Liver (tissue), 10 donors: ENCODE measurements at places on chromosomes 1 and 21. TPM values are rescaled to one million over a fixed set of nuclear protein-coding genes. Genes with fewer than 3 reads are reported as not detected.

The OR2L13 gene
- total RNA-seq: not detected

DNA sequence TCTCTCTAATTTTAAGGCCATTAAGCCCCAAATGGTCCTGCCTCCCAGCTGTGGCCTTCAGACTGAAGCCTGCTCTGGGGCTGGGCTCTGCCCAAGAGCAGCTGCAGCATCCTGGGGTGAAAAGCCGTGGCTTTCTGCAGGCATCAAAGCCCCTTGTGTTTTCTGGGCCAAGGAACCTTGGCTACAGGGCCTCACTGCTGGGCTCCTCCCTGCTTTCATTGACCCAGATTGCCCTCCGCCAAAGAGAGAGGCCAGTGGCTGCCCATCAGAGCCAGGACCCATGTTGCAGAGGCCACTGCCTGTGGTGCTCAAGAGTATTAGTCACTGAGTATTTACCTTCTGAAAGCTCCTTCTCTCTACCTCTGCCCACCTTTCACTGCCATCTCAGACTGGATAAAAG, 1.6 kb downstream of the ZNF648 start:
- no peak for DNase-seq

GRCh38 chr21:15379776-15380175, 315.0 kb upstream of the NRIP1 start:
- DNase-seq: no peak

The RAP1GAP gene
- total RNA-seq: 23.1 TPM

The C1orf116 gene
- 0.79 TPM for total RNA-seq

DNA sequence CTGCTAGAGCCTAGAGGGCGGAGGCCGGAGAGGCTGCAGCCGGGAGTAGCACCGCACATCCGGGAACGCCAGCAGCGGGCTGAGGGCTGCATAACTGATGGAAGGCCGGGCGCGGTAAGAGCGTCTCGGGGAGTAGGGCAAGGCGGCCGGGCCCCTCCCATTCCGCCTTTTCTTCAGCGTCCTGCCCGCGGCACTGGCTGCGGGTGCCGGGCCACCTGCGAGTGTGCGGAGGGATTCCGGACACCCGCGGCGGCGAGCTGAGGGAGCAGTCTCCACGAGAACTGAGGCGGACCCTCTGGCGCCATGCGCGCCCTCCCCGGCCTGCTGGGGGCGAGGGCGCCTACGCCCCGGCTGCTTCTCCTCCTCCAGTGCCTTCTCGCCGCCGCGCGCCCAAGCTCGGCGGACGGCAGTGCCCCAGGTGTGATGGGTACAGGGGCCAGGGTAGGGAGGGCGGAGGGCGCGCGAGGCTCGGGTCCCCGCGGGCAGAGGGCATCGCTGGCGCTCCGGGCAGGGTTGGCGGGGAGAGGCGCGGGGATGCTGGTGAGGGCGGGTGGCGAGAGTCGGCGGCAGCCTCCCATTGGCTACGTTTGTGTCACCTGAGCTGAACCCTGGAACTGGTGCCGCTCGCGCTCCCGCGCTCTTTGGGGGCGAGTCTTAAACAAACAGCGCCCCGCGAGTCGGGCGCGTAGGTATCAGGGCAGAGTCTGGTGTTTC, 334.4 kb downstream of the SRGAP2C start:
- peak; percentile 69 for DNase-seq
